AG20443 (cell line): ENCODE measurements at places on chromosomes 6 and 20.

- DNase-seq: no peak
These were observed 161.0 kb upstream of the PRND start for GRCh38 chr20:4560667-4561066.

DNA sequence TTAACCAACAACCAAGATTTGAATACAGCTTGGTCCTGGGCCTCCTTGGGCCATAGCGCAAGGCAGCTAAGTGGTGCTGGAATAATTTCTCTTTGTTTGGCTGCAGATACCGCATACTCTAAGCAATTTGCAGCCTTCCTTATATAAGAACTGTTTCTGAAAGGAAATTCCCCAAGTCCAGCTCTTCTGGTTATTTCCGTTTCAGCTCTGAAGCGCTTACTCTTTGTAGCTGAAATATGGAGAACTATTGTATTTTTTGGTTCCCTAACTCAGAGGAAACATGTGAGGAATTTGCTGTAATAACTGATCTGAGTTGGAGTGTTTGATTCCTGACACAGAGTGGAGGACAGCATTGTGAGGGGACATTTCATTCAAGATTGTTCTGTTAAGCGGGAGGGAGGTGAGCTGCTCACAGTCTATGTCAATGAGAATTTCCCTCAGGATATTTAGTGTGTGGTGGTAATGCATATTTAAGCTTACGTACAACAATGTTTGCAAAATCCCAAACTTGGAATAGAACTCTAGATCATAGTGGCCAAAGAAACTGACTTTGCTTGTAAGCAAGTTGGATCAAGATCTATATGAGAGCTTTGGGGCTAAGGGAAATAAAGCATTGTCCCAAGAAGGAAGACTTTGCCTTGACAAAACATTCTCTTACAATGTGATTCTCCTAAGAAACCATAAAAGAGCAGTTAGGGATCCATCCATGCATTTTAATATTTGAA is 576.6 kb upstream of the FLRT3 start:
- DNase-seq: no peak

- peak; percentile 80 for DNase-seq
These were observed 69.9 kb upstream of the DDR1 start for GRCh38 chr6:30814146-30815040.

DNA sequence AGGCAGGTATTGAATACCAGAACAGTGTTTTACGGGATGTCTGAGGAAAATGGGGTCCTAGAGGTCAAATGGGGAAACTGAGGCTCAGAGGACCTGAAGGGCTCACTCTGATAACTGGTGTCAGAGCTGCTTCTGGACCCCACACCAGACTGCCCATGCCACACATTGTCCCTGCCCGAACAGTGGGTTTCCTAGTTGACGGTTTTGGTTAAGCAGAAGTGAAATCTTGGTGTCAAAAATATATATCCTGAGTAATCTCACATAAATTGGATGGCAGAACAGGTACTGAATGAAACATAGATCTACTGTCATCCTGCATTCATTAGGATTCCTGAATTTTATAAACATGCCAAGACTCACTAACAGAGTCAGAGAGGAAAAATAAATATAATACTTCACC is 16.3 kb downstream of the NOX3 start:
- no peak for DNase-seq

DNA sequence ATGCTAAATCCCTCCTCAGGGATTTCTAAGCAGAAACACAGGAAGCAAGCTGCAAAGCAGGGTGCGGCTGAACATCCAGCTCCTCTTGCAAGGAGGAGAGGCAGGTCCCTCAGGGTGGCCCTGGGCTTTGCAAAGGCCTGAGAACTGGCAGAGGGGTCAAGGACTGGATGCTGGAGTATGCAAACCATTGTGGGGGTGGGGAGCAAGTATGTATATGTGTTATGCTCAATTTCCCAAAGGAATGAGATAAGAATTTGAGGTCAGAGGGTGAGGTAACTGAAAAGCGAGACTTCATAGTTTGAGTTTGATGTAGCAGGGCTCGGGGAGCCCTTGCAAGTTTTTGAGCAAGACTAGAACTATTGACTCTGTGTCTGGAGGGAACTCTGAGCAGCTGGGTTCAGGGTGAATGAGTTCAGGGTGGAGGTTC is 11.2 kb downstream of the SLC22A2 start:
- DNase-seq: no peak

- DNase-seq: no peak
These were observed 193.8 kb downstream of the DHX35 start for GRCh38 chr20:39155971-39156370.

DNA sequence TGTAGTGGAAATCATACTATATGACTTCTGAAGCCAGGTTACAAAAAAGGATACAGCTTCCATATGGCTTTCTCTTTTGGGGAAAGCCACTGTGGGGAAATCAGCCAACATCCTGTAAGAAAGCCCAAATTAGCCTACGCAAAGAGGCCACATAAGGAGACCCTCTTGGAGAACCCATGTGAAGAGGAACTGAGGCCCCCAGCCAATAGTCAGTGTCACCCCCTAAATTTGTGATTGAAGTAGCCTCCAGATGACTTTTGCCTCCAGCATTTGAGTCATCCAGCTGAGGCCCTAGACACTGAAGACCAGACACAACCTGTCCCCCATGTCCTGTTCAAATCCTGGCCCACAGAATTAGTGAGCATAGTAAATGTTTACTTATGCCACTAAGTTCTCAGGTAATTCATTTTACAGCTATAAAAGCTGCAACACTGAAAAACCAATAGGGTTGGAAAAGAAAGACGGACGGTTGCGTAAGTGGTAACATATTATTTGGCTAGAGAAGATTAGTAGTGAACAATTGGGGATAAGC is 60.4 kb downstream of the HMGCLL1 start:
- DNase-seq: no peak

GRCh38 chr20:37162646-37163045 is 16.5 kb upstream of the RPN2 start:
- DNase-seq: no peak

DNA sequence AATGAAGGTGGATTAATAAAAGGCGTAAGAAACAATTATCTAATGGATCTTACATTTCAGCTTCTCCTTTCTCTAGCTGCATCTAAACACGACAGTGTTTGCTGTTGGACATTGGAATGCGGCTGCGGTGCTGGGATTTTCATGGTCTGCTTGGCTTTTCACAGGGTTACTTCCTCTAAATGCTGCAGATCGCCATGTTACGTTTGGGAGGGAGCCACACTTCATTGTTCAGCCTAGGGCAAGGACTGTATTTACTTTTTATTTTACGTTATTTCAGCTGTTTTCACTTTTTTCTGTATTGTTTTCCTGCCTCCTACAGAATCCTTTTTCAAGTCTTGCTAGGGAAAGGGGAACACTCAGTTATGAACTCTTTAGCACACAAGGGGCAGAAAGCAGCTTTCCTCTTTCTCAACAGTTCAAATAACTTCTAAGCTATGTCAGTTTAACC is 97.9 kb upstream of the MTHFD1L start:
- DNase-seq: peak; percentile 34

DNA sequence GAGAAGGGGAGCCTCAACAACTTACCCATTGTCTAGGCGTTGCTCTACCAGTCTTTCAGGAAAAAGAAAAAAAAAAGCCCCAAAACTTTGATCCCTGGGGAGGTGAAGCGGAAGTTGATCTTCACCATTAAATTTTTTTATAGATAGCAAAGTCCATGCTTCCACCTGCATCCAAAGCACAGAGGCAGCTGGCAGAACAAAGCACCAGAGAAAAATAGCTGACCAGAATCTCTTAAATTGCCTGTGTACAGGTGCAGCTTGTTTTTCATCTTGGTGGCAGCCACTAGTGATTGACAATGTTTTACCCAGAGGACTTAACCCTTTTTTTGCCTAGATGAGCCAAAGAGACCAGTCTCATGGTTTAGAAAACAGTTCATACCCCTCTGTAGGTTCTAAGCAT is 86.0 kb downstream of the MYB start:
- DNase-seq: no peak

DNA sequence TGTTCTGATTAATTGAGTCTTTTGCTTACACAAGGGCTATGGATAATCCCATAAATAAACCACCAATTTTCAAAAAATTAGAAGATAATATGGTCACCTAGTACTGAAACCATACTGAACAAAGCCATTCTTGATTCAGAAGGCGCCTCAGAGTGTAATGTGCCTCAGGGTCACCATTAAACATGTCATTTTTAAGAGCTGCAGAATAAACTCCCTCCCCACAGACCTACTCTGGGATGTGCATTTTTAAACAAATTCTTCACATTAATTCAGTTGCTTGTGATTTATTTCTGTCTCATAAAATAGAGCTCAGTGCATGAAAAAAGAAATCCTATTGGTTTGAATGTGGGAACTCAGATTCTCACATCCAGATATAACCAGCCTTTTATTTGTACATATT is 202.1 kb upstream of the HEY2 start:
- no peak for DNase-seq

DNA sequence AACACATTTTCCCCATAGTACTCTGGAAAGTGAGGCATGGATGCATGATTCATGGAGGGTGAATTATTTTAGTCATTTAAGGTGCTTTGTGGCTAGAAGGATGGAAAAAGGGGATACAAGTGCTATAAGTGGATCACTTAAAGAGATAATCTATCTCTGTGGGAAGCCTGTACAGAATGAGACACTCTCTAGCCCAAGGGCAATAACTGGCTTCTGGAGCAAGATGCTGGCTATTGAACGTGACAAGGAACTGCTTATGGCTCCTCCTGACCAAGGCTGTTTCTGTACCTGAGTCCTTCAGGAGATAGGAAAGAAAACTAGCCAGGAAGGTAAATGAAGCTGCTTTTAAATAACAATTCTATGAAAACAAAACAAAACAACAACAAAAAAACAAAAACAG is 590.7 kb downstream of the EYS start:
- no peak for DNase-seq

DNA sequence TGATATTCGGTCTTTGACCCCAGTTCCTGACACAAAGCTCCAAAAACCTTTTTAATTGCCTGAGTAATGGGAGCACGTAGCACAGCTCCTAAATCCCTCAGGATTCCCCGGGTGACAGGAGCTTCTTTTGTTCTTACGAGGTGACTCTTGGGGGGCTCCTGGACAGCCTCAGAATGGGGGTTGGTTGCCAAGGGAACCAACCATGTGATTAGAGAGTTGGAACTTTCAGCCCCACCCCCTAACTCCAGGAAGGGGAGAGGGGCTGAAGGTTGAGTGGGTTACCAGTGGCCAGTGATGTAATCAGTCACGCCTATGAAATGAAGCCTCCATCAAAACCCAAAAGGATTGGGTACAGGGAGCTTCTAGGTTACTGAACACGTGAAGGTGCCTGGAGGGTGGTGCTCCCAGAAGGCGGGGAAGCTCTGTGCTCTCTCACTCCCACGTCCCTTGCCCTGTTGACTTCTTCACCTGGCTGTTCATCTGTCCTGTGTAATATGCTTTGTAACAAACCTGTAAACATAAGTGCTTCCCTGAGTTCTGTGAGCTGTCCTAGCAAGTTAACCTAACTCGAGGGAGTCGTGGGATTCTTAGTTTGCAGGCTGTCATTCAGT is 89.5 kb downstream of the CHMP4B start:
- no peak for DNase-seq

- DNase-seq: no peak
These were observed 36.6 kb upstream of the HDDC2 start for GRCh38 chr6:125338381-125338780.

- peak; percentile 60 for DNase-seq
These were observed 637 bp downstream of the ABHD12 start for GRCh38 chr20:25389858-25390537.

GRCh38 chr6:100554228-100554627 is 89.5 kb upstream of the SIM1 start:
- DNase-seq: no peak

GRCh38 chr20:42435230-42435629 is 754.5 kb downstream of the PTPRT start:
- DNase-seq: no peak

GRCh38 chr6:104728448-104728847 is 131.3 kb downstream of the HACE1 start:
- DNase-seq: no peak

GRCh38 chr6:147999001-147999540 is 343.6 kb upstream of the SASH1 start:
- DNase-seq: no peak

- no peak for DNase-seq
These were observed 197.2 kb upstream of the THEMIS start for GRCh38 chr6:128098000-128098581.

DNA sequence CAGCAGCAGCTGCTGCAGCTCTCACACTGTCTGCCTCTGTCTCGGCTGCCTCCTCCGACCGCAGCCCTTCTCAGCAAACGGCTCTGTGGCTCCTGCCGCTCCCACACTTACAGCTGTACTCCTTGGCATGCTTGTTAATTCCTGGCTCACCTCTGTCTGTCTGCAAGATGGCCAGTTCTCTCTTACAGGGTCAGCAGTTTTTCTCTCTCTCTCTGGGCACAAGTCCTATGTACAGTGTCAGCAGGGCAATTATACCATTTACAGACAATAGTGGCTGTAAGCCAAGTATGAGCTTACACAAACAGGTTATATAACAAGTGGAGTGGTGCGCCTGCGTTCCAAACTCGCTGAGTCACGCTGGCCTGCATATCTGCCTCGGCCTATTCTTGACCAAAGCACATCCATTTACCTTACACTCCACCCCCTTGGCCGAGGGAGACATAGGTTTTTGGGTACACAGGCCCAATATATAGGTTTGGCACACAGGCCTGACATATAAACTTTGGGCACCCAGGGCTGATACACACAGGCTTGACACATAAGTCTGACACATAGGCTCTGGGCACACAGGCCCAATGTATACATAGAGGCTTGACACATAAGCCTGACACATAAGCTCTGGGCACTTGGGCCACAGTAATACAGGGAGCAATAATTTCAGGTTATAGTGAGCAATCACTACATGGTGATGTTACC is 4.4 kb downstream of the ZKSCAN3 start:
- no peak for DNase-seq

DNA sequence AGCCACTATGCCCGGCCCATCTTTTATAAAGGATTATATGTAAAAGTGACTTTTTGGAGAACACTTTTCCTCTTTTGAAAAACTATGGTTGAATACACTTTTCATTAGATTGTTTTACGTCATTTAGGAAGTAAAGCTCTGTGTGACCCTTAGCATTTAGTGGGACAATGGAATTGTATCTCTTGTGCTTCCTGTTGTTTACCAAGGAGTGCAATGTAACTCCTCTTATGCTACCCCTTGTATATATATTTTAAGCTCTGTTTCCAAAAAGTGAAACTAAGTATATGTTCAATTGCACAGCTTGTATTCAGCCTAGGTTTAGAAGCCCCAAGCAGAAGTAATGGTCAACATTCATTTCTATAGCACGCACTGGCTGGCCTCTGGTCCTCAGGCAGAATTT is 183.1 kb upstream of the CITED2 start:
- no peak for DNase-seq

DNA sequence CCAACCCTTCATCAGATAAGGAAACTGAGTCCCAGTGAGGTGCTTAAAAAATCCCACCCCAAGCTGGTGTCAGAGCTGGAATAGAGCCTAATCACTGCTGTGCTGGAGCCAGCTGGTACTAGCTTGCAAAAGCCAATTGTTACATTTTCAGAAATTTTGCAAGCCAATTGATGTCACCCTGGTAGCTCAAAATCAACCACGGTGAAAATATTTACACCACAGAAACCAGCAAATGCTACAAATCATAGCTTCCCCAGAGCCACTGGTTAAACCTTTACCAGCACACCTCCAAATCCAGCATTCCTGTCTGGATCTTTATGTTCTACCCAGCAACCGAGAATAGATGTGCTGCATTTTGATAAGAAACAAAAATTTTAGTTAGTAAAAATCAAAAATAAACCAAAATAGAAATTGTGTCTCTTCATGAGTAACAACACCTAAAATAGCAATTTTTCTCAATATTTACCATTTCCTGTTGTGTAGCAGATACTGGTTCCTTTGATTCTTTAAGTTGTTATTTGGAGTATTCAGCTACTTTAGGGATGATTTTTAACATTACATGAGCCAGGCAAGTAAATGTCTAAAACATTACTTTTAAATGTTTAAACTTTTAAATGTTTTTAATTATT is 7.2 kb upstream of the LCA5 start:
- DNase-seq: peak; percentile 33
